ENCODE measurements at places on chromosomes 1 and 21. TPM values are rescaled to one million over a fixed set of nuclear protein-coding genes. Genes with fewer than 3 reads are reported as not detected.

DNA sequence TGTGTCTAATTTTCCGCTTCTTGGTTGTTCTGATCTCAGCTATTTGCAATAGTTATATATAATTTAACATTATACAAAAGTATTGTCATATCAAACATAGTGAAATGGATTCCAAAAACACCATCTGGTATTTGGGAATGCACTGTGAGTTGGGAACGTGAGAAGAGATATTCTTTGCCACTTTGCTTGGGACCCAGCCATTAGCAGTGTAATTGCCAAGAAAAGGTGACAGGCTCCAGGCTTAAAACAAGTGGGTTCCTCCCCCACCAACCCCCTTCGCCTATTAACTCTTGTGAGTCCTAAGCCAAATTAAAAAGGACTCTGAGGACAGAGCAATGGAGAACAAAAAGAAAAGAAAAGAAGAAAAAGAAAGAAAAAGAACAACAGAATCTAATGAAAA lies 186.7 kb upstream of the NFIA start:
- no peak overlapping the region for H3K27ac ChIP-seq
- DNase-seq = no peak
- H3K27me3 ChIP-seq = no peaks in the 10 kb centered on the region

DNA sequence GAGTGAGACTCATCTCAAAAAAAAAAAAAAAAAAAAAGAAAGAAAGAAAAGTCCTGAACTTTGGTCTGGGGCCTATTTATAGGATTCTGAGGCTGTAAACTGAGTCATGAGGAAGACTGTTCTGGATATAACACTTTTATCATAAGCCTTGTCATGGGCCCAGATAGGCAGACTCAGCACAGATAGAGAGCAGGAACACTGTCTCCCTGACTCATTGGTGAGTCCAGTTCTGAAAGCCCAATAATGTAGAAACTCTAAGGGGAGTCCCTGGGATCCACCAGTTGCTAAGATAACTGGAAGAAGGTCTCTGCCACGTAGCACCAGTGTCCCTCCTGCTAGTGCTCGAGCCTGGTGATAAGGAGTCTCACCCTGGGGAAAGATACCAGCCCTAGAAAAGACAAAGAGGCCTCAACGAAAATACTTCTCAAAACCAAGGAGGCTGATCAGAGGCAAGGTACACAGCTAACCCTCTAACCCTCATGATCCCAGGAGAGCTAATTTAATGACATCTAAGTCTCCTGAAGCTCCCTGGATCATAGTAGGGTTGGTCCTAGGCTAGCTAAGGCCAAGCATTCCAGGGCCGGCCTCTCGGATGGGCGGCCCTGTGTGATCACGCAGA lies 43.5 kb downstream of the LPAR3 start:
- H3K27ac ChIP-seq = no peak overlapping the region
- no peaks in the 10 kb centered on the region for H3K36me3 ChIP-seq
- no peak for DNase-seq

GRCh38 chr1:108639899-108640560 lies 20.9 kb downstream of the HENMT1 start:
- no peak overlapping the region for H3K27ac ChIP-seq
- no peaks in the 10 kb centered on the region for H3K36me3 ChIP-seq
- no peaks in the 10 kb centered on the region for H3K27me3 ChIP-seq
- H3K4me3 ChIP-seq = no peak overlapping the region
- peaks cover 33% of the 10 kb centered on the region for H3K4me1 ChIP-seq

Gene ANKRD13C
- 30.9 TPM for total RNA-seq

DNA sequence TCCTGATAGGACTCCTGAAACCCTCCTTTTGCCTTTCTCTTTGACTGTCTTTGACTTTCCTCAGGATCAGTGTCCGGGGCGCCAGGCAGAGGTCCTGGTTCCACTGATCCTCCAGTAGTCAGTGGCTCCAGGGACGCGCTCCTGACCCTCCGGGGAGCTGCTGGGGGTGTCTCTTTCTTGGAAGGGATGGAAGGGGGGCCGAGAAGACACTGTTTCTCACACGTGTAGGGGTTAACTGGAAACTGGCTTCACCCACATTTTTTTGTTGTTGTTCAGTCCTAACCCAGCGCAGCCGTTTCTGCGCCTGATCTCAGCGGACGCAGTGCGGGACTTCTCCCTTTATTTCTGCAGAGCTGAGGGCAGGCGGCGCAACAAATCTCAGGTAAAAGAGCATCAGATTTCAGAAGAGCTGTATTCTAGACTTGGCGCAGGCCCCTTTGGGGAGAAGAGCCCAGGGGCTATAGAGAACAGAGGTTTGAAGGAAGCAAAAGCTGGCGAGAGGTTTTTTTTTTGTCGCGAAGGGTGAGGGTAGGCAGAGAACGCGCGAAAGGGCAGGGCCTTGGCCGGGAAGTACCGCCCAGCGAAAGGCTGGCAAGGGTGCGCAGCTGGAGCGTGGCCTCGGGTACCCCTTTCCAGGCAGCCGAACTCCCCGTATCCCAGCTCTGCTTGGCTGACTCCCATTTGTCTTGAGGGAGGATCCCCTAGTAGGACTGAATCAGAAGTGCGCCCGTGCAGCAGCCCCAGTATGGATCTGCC lies 4.3 kb upstream of the LHX9 start:
- H3K27ac ChIP-seq = no peak overlapping the region
- DNase-seq = no peak
- H3K4me1 ChIP-seq = peaks cover 84% of the 10 kb centered on the region
- H3K4me3 ChIP-seq = no peak overlapping the region
- no peaks in the 10 kb centered on the region for H3K36me3 ChIP-seq
